ENCODE measurements at places on chromosomes 3 and 15. TPM values are rescaled to one million over a fixed set of nuclear protein-coding genes. Genes with fewer than 3 reads are reported as not detected.

The GOLGA6D gene
- not detected for total RNA-seq

The H1-8 gene
- not detected for total RNA-seq

The SOX2 gene
- total RNA-seq, result not detected

The IRAK2 gene
- 9.1 TPM for total RNA-seq

The TLR9 gene
- not detected for total RNA-seq

The PLD1 gene
- total RNA-seq, result 23.1 TPM

The MGA gene
- total RNA-seq, result 64.6 TPM

The ST3GAL6 gene
- total RNA-seq, result 2.3 TPM

The SLC12A1 gene
- total RNA-seq, result under 0.01 TPM

The CCNB2 gene
- total RNA-seq, result 32.1 TPM

The LMOD3 gene
- not detected for total RNA-seq

The PLA2G4E gene
- total RNA-seq, result not detected

The NGRN gene
- 67.2 TPM for total RNA-seq

The SPTBN5 gene
- total RNA-seq, result 0.57 TPM

The STXBP5L gene
- total RNA-seq, result 0.16 TPM

The TMA7 gene
- 234 TPM for total RNA-seq

The CADPS gene
- total RNA-seq, result 0.57 TPM

The DZIP1L gene
- 38.2 TPM for total RNA-seq
